ENCODE measurements at places on chromosomes 16 and 17.

- ATAC-seq = no peak
Observed at GRCh38 chr16:81695321-81696165, 83.5 kb upstream of the PLCG2 start.

GRCh38 chr17:7384489-7385081 is 3.7 kb downstream of the TNK1 start:
- no peak for ATAC-seq

DNA sequence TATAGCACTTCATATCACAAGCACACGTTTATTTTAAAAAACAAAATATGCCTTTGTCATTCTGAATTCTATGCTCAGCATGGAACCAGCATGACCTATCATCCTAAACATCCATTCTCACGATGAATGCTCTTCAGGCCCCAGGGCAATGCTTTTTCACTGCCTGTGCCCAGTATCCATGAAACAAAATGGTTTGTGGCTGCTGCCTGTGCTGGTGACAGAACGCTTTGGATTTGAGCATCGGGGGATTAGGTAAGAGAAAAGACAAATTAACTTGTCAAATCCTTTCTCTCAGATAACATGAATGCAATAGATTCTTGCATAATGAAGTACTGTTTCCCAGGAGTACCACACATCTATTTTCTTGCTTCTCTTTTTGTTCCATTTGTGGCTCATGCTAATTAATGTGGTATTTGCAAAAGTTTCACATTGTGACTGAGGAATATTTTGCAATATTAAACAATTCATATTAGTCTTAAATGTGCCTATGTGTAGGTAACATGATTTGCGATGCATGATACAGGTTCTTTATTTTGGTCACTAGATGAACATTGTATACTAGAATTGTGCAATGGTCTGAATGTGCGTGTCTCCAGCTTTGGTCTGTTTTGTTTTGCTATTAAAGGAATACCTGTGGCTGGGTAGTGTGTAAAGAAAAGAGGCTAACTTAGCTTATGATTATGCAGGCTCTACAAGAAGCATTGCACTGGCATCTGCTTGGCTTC is 25.8 kb upstream of the SRSF1 start:
- no peak for ATAC-seq

DNA sequence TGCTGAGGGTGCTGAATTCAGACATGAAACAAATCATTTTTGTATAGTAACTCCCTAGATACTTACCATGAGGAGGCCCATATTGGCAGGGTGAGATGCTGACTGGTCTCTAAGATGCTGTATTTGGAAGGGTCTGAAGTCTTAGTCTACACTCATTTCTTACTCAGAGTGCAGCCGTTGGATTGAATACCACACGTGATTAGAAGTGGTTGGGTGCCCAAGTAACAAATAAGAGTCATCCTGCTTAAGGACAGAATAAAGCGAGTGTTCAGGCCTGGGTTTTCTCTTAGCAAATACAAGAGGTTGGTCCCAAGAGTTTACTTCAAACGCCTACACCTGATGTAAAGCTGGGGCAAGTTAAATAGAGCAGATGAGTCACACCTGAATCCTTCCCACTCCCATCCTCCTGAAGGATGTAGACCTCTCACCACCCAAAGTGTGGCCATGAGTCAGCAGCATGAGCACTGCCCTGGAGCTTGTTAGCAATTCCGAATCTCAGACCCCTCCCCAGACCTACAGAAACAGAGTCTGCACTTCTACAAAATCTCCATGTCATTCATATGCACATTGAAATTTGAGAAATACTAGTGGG is 284.6 kb upstream of the CDH5 start:
- ATAC-seq = no peak

DNA sequence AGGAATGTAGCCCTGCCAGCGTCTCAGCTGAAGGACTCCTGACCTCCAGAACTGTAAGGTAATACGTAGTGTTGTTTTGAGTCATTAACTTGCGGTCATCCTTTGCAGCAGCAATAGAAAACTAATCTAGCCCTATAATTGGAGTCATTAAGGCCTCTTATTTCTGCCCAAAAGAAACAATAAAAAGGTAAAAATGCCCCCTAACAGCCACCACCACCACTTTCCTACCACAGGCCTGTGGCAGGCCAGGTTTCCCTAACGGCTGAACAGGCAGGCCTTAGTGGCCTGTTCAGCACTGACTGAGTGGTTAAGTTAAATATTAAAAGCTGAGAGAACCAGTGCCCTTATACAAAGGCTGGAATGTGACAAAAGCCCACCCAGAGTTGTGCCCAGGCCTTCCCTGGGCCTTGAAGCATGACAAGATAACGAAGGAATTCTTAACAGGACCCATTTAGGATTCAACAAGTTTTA is 286.5 kb upstream of the ERCC4 start:
- ATAC-seq = no peak

GRCh38 chr17:7915179-7915610 is 894 bp downstream of the RNF227 start:
- peak; percentile 72 for ATAC-seq

DNA sequence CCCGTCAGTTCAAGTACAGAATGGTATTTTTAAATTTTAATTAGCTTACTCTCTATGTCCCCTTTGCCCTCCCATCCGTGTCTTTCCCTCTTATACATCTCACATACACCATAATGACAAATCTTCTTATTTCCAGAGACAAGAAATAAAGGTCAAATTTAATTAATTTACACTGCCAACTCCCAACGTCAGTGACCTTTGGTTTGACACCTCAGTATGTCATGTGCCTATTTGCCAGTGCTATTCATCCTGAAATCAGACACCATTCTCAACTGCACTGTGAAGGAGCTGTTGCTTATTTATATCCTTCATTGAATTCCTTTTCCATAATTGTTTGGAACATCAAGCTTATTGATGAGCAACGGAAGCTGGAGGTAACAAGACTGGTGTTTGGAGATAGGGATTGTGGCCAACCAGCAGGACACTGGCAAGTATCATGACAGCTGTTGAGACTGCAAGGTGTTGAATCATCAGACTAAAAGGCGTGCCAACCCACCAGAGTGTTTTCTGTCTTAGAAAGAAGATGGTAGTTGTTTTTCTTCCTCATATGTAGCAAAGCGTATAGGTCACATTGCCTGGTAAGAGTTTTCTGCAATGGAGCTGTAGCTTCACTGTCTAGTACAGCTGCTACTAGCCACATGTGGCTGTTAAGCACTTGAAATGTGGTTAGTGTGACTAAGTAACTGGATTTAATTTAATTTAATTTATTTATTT is 12.5 kb downstream of the CALCOCO2 start:
- ATAC-seq = no peak

DNA sequence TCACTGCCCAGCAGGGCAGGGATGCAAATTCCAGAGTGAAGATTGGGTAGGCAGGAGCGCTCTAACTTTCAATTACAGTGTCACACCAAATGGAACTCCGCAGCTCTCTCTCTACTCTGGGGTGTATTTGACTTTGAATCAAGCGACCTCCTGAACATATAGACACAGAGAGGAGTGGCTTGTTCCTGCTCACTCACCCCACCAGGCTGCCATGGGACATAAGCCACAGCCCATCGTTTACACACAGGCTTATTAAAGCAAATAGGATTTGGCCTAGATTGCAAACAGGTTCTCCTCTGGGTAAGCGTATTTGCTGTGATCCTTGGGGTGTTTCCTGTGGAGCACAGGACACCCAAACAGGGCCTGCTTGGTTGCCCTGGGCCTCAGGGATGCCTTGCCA is 281.6 kb upstream of the CCL2 start:
- no peak for ATAC-seq

DNA sequence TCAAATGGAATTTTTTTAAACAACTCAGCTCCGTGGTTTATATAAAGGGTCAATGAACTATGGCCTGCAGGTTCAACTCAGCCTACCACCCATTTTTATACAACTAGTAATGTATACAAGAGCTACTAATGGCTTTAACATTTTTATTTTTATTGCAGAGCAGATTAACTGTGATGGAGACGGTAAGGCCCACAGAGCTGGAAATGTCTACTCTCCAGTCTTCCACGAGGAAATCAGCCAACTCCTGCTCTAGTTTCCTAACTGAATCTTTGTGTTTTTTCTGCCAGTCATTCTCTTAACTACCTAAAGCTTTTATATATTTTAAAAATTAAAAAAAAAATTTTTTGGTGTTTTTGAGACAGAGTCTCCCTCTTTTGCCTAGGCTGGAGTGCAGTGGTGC is 385.1 kb upstream of the MAF start:
- ATAC-seq = no peak

DNA sequence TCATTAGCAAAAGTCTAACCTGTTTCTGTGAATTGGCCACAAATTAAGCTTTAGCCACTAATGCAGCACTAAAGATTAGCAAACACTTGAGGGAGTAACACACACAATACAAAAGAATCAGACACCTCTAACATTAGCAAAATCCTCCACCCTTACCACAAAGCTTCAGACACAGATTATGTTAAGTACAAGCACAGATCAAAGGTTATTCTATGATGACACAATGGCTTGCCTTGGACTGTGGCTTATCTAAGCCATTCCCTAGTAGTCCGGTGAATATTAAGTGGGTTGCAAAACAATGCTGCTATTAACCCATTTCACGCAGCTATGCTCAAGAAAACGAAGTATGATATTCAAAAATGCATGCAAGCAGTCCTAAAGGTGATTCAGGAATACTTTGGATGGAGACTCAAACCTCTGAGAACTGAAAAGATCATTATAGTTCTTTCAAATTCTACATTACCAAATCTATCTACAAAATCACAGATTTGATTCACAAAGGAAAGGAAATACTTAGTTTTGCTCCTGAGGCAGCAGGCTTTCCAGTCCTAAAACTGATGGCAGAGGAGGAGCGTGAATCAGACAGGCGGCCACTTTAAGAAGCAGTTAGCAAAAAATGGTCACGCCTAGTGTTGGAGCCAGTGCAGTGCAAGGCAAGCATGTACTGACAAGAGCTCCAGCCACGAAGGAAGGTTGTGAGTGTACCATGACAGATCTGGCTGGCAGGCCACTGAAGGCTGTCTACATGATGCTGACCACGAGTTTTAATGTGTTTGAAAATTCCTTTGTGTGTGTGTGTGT is 67.2 kb downstream of the PARN start:
- 0 out of 3 replicates have a peak, but pooled peaks have one; percentile 26 for ATAC-seq

- ATAC-seq = no peak
Observed at GRCh38 chr17:49278076-49278475, 47.5 kb upstream of the PHOSPHO1 start.

- no peak for ATAC-seq
Observed at GRCh38 chr17:50598487-50598886, 36.2 kb upstream of the ABCC3 start.
